ENCODE measurements at places on chromosomes 3 and 15.

- DNase-seq, result no peak
These were observed 53.8 kb downstream of the CMSS1 start for GRCh38 chr3:99871231-99872045.

- no peak for DNase-seq
These were observed 67.6 kb downstream of the ABTB1 start for GRCh38 chr3:127740136-127740915.

GRCh38 chr15:87355946-87356345 is 900.6 kb downstream of the NTRK3 start:
- no peak for DNase-seq

DNA sequence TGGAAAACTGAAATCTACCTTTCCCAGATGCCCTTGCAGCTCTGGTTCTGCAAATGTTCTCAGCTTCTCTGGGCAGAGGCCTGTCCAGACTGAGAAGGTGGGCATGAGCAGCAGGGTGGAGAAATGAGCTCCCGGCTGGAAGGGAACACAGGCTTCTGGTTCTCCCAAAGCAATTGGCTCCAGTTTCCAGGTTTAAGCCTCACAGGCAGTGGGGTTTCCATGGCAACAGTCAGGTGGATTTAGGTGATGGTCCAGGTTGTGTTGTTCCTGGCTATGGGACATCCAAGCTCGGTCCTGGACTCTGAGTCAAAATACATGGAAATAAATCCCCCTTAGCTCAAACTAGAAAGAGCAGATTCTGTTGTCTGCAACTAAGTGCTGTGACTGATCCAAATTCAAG is 94.6 kb upstream of the IQSEC1 start:
- DNase-seq, result no peak
